GM12892 (cell line): ENCODE measurements at places on chromosomes 2 and 18.
A peak's percentile ranks its signal among the peaks of the same experiment; 100 is the strongest.

DNA sequence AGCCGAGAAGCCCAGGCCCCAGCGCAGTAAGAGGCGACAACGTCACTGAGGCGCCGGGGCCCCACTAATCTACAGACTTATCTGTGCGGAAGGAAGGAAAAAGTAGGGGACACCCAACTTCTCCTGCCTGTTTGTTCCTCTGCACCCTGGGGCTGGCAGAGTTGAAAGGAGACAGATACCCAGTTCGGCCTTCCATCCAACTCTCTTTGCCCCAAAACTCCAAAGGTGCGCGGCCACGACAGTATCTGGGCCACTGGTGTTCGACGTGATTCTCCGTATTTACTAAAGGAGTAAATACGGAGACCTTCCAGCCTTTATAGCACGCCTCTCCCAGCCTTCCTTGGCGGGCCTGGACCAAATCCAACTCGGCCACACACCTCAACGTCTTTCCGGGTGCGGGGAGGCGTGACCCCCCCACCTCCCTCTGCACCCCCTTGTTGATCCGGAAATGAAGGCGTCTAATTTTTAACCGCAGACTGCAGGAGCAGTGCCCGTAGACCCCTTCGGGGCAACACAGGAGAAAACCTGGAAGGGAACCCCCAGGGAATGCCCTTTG, 1.6 kb downstream of the SMAD7 start:
- no peak for DNase-seq

GRCh38 chr2:182649316-182649715, 66.7 kb upstream of the DNAJC10 start:
- DNase-seq = no peak

- DNase-seq = no peak
These were observed 46.1 kb downstream of the SRD5A2 start for GRCh38 chr2:31534636-31535035.

DNA sequence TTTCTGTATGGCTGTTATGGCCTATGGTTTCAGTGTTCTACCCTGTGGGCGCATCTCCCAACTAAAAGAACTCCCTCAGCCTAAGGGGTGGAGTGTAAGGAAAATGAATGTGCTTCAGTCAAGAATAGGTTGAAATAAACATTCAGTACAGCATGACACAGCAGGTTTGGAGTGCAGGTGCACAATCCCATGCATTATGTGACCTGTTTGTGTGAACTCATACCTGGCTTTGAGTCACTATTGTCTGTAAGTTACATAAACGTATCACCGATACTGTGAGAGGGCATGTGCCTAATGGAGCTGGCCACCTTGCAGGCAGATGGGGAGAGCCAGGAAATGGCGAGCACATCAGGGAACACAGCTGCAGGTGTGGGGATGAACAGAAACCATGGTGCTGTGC, 216.0 kb downstream of the DSEL start:
- no peak for DNase-seq

- peak; percentile 39 for DNase-seq
These were observed 919 bp upstream of the PCBP1 start for GRCh38 chr2:70086278-70086837.

DNA sequence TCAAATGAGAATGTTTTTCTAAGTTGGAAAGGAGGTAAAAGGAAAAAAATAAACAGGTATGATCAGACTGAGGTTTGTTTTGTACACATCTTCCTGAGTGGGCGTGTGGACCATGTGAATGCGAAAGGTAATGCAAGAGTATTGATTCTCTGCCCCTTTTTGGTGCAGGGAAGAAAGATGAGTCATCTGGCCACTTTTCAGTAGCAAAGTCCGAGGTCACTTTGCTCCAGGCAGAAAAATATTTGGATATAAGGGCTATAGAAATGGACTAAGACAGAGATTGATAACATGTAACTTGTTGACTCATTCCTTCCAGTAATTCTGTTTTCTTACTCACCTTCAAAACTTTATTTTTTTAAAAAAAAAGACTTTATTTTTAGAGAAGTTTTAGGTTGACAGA, 130.5 kb downstream of the DSEL start:
- DNase-seq = no peak

GRCh38 chr2:188970211-188970610, 4.0 kb upstream of the COL3A1 start:
- DNase-seq = no peak
